ENCODE measurements at places on chromosomes 3 and 15.

DNA sequence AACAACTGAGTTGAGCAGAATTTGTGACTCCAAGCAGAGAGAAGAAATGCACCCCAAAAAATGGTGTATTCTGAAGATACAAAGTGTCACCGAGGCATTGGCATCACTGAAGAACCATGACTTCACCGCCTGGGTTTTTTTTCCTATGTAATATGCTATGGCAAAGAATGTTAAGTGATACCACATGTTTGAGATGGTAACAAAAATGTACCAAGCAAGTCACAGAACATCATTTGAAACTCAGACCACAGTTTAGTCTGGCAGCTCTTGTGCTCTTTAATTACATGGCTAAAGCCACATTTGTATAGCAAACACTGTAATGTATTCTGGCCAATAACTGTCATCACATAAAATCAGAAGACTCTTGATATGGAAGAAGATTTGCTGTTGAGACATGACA, 323.5 kb downstream of the ULK4 start:
- DNase-seq: peak; percentile 1

DNA sequence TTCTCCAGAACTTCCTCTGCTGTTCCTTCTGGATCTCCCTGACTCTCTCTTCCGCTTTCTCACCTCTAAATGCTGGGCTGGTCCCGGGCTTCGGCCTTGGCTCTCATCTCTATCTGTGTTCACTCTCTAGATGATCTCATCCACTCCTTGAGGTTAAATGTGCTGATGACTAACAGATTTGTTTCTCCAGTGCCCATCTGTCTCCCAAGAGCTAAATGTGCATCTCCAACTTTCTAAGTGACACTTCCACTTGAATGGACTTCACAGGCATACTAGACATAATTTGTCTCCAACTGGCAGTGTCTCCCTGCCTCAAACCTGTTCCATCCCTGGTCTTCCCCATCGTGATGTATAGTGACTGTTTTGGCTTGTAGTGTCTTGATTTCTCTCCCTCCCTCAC, 95.3 kb downstream of the ITPR1 start:
- peak; percentile 49 for DNase-seq

GRCh38 chr3:125126323-125126722, 70.5 kb upstream of the HEG1 start:
- no peak for DNase-seq

GRCh38 chr3:99984139-99984538, 130.2 kb downstream of the FILIP1L start:
- no peak for DNase-seq

DNA sequence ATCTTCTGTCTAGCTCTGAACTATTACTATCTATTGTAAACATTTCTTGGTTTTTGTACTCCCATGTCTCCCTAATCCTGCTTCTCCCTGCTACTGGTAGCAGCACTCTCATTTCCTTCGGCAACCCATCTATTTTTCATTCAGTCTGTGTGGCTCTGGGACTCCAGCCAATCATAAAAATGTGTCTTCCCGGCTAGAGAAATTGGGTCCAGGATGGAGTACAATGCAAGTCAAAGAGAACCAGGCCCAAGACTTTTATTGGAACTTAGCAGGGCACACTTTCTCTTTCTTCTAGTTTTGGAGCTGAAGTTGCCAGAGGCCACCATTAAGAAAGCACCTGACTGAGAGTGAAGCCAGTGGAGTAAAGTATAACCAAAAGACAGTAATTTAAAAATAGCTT, 22.8 kb upstream of the ARHGEF26 start:
- no peak for DNase-seq

DNA sequence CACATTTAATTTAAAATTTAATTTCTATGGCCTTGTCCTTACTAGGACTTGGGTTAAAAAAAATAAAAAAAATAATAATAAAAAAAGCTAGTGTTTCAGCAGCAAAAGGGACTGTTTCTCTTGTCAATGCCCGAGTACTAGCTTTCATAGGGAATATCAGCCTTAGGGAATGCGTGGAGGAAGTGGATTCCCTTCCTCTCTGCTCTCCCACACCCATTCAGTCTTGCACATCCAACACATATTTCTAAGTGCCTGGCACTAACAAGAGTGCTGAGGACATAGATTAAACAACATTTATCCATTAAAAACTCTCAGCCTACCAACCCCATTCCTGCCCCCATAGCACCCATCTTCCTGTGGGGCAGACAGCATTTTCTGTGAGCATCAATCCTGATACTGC, 6.2 kb downstream of the ZNF385D start:
- no peak for DNase-seq

DNA sequence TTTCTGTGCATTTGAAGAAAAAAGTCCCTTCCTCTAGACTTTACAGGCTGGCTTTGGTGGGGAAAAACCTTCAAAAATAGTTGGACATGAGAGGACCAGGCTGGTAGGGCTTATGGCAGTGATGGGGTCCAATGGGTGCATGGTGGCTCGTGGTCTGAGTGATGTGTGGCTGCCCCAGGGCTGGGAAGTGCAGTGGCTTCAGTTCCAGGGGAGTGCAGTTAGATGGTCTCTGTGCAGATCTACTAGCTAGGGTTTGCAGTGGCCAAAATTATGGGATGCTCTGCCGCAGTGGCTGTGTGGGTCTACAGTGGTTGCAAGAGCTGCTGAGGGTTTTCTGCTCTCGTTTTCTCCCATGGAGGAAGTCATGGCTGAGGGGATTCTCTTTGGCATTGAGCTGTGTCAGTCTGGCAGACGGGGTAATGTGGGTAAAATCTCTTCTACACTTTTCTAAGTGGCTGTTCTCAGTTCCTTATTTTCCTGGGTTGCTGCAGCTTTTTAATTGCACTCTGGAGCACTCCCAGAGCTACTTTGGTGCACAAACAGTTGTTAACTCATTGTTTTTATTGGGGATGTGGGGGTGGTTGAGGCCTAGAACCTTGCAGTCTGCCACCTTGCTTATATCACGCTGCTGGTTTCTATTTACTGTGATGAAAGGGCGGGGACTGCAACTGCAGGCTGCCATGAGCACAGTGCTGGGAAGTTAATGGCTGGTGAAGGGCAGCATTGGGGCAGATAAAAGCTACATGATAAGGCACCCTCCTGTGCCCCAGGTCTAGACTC, 1324.6 kb downstream of the NSUN3 start:
- no peak for DNase-seq

- DNase-seq: no peak
Observed at GRCh38 chr3:122789585-122790273, 3.9 kb downstream of the HSPBAP1 start.

DNA sequence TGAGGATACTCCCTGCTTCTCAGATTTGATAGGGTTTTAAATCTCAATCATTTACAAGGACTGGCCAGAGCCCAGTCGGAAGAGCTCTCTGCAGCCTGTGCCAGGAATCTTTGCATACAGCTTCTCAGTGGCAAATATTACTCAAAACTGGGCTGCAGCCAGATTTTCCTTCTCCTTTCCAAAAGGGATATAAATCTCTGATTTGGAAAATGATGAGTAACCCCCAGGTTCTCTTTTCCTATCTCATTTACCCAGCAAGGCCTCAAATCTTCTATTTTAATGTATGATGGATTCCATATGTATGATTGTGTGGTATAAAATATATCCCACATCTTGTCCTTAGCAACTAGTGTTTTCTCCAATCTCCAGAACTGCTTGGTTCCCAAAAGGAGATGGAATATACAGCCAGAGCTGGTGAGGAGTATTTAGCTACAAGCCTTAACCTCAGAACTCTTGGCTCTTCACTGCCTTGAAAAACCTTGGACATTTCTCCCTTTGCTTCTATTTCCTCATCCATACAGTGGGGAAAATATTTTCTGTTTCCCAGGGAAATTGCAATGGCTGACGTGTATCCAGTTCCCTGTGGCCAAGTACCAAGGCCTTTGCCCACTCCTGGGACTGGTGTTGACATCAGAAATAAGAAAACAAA, 114.4 kb downstream of the ATG7 start:
- DNase-seq: no peak

DNA sequence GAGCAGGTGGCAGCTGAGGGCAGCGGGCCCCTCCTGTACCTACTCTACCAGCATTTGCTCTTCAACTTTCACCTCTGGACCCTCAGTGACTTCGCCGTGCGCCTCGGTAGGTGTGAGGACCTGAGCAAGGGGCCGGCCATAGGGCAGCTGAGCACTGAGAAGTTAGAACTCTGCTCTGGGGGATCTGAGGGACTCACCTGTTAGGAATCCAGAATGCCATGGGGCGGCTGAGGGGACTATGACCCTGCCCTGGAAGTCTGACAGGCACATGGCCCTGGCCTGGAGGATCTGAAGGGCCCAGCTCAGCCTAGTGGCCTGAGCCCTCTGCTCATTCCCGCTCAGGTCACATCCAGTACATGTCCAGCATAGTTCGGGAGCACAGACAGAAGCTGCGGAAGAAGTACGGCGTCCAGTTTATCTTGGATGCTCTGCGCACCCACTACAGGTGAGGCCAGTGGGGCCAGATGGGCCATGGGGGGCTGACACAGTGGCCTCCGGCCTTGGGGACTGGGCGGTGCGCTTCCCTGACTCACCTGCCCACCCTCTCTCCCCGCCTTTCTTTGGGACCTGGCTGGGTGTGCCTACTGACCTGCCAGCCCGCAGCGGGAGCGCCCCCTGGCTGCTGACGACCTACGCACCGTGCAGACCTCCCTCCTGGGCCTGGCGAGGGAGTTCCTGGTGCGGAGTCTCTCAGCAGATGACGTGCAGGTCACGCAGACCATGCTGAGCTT, 18.8 kb downstream of the NBEAL2 start:
- DNase-seq: peak; percentile 29

- no peak for DNase-seq
Observed at GRCh38 chr3:178202194-178202593, 334.0 kb upstream of the KCNMB2 start.

DNA sequence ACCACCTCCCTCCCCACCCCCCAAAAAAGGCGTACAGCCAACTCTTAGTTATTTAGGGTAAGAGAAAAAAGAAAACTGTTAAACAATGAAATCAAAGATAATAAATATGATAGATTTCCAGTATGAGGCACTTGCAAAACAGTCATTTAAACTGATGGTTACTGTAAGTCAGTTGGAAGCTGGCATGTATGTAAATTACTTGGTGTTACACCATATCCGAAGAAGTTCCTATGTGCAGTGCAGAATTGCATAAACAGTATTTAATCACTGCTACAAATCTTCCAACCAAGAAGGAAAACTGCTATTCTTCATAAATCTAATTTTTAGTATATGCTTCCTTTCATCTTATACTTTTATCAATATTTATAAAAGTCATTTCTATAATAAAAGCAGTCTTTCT, 62.0 kb downstream of the LEO1 start:
- DNase-seq: no peak
